ENCODE measurements at places on chromosomes 3 and 15. TPM values are rescaled to one million over a fixed set of nuclear protein-coding genes. Genes with fewer than 3 reads are reported as not detected.

The KIF9 gene
- total RNA-seq: 3.1 TPM

The ATG7 gene
- 22.6 TPM for total RNA-seq

The GOLGA8T gene
- 0.16 TPM for total RNA-seq

The CMTM7 gene
- 0.31 TPM for total RNA-seq

The PLSCR4 gene
- total RNA-seq: 7.6 TPM

Measured in occipital lobe (tissue), 3 donors.